ENCODE measurements at places on chromosomes 6 and 20. TPM values are rescaled to one million over a fixed set of nuclear protein-coding genes. Genes with fewer than 3 reads are reported as not detected.

DNA sequence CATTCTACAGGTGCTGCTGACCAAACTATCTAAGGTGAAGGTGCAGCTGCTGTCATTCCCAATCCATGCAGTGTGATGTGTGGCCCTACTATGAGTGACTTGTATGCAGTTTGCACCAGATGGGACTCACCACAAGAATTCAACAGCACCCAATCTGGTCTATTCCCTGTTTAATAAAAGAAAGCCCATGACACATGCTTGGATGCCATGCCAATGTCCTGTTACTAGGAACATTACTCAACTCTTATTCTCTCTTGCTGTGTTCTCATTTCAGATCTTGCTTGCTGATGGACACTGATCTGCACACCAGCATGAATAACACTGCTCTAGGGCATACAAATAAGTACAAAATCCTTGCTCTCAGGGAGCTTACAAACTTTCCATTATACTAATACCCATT lies 221.6 kb upstream of the CDYL start:
- no peak for DNase-seq

- no peak for DNase-seq
Observed at GRCh38 chr6:62298745-62299392, 12.8 kb upstream of the KHDRBS2 start.

GRCh38 chr6:43428874-43429273 lies 1.5 kb downstream of the ABCC10 start:
- DNase-seq, result no peak

DNA sequence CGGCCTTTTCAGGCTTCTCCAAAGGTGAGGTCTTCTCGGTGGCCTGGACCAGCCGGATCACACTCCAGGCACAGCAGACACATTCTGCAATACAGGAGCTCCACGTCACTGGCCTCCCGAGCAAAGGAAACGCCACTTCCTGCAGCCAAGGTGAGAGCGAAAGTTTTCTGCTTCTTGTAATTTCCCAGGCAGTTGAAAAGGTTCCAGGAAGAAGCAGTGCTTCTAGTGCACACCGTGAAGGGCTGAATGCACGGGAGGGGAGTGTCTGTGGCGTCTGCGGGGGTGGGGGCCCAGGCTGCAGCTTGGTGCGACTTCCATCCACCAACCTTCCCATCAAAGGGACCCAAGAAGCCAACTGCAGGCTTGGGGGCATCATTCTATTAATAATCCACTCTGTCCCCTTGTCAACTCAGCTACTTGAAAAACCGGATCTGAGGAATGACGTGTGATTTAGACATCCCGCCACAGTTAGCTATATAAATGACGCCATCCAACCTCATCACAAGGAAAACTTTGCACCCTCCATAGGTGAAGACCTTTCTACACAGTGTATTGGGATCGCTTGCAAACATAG lies 61.1 kb downstream of the NFATC2 start:
- no peak for DNase-seq

- DNase-seq, result no peak
Observed at GRCh38 chr6:4396044-4396443, 260.7 kb upstream of the ECI2 start.

GRCh38 chr6:40894962-40895799 lies 143.8 kb downstream of the UNC5CL start:
- no peak for DNase-seq

DNA sequence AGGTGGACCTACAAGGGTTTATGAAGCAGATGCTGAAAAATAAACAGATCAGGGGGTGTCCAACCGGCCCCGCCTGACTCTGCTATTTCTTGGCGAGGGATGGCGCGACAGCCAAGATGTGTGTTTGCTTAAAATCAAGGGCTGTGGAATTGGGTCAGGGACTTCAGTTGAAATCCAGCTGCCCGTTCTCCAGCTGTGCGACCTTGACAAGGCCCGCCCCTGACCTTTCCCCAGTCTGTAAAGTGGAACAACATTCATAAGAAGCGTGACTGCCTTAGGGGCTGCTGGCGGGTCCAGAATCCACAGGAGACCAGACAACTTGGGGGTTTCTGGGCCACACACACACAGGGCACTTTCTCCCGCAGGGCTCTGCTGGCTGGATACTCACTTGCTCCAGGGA lies 517.5 kb downstream of the PREX1 start:
- no peak for DNase-seq

- DNase-seq, result no peak
Observed at GRCh38 chr6:160297310-160297709, 38.7 kb upstream of the SLC22A2 start.

DNA sequence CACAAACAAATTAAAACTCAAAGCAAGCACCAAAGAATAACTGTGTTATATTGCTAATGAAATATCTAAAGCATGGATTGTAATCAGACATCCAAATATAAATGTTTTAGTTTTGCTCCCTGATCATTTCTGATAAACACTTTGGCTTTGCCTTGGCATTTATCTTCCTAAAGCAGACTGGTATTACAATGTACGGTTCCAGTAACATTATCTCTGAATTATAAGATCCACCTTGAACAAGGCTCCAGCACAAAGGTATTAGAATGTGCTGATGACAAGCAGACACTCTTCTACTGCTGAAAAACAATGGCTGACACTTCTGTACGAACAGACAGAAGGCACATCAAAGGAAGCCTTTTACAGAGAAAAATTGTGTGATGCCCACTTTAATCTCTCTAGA lies 74.6 kb downstream of the INSM1 start:
- no peak for DNase-seq

DNA sequence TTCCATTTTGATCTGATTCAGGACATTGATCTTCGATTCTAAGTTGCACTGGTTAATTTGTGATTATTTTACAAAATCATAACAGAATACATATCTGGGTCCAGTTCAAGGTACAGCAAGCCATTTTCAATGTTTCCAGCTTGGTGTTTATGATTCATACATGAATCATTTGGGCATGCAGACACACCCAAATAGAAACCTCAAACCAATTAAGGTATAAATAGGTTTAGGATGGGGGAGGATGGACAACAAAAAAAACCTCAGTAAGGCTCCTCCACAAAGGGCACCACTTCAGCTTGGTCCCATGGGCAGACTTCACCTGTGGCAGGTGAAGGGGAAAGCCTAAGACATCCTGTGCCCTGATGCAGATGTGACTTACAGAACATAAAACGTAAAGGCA lies 192.7 kb downstream of the KHDC1L start:
- DNase-seq, result no peak

DNA sequence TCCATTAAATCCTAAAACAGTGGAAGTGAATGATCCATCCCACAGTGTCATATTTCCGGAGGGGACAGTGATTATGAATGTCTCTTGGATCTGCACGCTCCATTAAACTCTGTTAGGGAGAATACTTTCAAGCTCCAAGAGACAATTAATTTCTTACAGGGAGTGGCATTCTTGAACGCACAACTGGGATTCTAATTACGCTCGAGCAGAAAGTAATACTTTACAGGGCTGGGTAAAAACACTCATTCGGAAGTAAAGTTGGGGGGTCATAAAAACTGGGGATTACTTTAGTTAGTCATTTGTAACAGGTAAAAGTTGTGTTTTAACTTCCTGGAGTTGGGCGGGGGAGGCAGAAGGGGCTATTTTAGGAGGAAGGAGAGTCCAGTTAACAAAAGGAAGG lies 151.8 kb downstream of the ZFP64 start:
- no peak for DNase-seq

DNA sequence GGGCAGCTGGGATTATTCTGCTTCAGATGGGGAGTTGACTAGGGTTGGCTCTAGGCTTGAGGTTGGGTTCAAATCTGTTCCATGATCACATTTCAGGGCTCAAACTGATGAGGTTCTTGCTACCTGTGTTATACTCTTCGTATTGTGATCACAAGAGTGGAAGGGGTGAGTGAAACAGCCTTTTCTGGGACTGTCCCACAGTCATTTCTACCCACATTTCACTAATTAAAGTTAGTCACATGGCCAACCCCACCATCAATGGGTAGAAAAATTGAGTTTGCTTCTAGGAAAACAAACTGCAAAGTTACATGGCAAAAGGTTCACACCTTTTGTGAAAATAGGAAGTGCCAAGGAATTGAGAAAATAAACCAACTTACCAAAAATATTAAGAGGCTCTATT lies 33.5 kb upstream of the BMP2 start:
- DNase-seq, result no peak

- no peak for DNase-seq
Observed at GRCh38 chr6:151675746-151676459, 131.6 kb upstream of the ESR1 start.

DNA sequence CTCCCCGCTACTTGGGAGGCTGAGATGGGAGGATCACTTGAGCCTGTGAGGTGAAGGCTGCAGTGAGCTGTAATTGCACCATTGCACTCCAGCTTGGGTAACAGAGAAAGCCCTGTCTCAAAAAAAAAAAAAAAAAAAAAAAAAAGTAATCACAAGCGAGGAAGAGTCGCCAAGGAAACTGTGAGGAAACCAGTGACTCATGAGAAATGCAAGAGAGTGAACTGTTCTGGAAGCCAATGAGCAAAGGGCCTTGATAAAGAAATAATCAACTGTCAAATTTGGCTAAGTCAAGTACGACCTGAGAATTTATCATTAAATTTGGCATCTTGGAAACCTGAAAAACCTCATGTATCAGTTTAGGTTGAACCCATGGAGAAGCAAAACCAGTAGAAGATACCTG lies 16.1 kb upstream of the LAMP5 start:
- DNase-seq, result no peak

The SNTA1 gene
- 295 TPM for total RNA-seq

The NRN1 gene
- 6.6 TPM for total RNA-seq

The TINAG gene
- 0.51 TPM for total RNA-seq

The PTPRK gene
- 36.4 TPM for total RNA-seq

The PPIL6 gene
- 9.1 TPM for total RNA-seq

The NKX2-4 gene
- not detected for total RNA-seq

The SLC29A1 gene
- total RNA-seq, result 105 TPM

The MEI4 gene
- 1.4 TPM for total RNA-seq

The FERMT1 gene
- total RNA-seq, result 1.5 TPM

Measured in right atrium auricular region (tissue), 2 donors.